ENCODE measurements at places on chromosomes 2 and 18.

DNA sequence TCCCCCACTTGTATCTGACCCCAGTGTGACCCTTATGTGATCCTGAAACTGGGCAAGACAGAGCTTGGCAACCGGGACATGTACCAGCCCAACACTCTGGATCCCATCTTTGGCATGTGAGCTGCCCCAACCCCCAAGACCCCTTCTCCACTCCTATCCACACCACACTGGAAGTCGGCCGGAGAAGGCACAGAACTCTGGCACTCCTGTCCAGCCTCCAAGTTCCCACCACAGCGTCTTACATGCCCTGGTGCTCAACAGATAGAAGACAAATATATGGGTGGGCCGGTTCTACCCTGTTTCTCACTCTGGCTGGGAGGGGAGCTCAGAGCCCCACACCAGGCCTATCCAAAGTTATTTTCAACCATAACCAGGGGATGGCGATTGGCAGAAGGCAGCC is 40.8 kb downstream of the LMAN2L start:
- no peak for DNase-seq

- no peak for DNase-seq
Measured at GRCh38 chr2:233371641-233372040, 17.3 kb downstream of the DGKD start.

DNA sequence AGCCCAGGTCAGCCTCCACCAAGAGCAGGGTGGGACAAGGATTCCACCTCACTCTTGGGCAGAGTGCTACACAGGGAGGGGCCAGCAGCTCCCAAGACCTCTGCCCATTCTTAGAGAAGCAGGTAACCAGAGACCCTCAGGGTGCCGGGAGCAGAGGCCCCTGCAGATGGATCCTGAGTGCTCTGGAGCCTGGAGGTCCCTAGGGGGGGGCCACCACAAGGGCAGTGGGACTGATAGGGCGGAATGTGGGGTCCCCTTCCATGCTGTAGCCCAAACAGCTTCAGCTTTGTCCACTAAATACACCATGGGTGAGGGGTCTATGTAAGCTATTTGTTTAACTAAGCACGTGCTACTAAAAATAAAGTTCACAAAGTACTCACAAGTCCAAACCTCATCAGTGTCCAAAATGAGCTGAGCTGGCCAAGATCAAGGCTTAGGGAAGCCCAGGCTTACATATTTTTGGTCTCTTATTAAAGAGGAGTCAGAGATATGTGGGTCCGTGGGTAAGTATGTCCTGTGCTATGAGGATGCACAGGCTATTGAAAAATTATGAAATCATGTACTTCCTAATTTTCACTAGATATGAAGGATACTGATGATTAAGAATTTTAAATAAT is 21.5 kb upstream of the GPC1 start:
- DNase-seq, result no peak

DNA sequence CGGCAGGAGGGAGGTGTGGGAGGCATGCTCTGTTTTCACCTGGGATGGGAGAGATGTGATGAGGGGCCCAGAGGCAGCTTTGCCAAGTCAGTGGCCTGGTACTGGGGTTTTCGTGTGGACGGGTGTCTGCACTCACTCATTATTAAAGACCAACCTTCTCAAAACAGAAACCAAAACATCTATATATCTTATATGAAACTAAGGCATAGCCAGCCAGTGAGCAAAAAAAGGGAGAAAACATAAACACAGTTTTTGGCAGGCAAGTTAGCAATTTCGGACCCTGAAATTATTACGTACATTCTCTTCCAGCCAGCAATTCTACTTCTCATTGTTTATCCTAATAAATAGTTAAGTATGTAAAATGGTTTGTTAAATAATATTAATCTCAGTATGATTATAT is 181.1 kb upstream of the SMAD2 start:
- DNase-seq, result no peak

DNA sequence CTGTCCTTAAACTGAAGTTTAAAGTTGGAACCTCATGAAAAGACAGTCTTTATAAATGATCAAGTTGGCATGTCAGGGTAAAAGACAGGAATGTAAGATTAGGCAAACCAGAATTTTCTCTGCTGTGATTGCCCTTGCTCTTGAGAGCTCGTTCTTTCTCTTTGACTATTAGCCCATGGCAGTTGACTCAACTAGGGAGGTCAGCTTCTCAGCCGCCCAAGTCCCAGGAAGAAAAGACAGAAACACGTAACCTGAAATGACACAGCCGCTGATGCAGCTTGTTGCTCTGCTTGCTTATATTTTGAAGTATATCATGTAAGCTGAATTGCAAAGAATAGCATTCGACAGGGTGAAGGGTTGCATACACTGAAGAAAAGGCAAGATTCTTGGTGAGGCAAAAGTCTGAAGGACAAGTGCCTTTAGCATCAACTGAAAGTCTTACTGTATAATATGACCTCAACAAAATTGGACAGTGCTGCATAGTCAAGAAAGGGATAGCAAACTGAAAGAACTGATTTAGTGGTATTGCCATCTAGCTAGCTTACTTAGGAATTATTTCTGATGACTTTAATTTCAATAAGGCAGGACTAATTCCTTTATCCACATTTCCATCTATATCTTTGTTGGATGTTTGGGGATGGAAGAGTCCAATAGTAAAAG is 54.7 kb downstream of the ARHGAP15 start:
- DNase-seq, result no peak

- DNase-seq, result no peak
Measured at GRCh38 chr2:17270894-17271293, 247.3 kb downstream of the RAD51AP2 start.

DNA sequence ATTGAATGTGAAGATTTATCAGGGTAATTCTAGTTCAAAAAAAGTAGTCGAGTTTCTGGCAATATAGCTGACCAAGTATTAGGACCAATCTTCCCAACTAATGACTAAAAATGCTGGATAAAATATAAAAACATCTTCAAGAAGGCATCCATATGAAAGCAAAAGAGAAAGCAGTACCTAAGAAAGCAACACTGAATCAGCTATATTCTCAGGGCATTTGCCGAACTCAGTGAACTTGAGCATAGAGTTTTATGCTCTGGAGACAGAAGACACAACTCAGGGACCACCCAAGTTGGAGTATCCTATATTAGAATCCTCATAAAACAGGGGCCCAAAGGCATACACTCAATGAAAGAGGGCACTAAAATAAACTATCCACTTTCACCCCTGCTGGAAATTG is 103.7 kb upstream of the HNRNPA3 start:
- no peak for DNase-seq

DNA sequence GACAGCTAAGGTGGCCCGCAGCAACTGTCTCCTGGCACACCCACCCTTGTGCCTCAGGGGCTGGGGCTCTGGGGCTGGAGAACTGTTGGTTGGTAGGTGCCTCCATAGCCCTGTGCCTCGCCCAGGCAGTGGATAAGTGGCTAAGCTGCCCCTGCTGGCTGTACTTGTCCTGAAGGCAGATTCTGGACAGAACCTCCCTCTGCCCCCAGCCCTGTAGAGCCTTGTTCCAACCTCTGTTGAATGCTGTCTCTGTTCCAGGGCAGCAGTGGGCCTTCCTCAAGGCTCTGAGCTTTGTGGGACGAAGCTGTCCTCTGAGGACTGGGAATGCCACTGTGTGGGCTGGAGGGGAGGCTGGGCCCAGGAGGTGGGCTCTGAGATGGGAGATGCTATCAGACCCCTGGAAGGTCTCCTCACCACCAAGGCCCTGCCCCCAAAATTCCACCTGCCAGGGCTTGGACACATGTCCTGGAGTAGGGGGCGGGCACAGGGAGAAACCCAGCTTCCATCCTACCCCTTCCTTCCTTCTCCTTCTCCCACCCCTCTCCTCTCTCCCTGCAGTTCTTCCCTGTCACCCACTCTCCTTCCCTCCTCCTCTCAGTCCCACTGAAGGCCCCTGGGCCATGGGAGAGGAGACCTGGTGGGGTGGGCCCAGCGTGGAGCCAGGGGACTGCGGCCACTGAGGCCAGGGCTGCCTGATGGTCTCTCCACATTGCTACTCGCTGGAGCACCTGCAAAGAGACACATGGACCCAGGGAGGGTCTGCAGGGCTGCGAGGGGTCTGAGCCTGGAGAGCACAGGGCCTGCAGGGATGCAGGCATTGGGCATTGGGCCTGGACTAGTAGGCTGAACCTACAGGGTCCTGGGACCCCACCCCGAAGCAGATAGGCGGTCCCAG is 1.7 kb upstream of the PDCD1 start:
- no peak for DNase-seq

DNA sequence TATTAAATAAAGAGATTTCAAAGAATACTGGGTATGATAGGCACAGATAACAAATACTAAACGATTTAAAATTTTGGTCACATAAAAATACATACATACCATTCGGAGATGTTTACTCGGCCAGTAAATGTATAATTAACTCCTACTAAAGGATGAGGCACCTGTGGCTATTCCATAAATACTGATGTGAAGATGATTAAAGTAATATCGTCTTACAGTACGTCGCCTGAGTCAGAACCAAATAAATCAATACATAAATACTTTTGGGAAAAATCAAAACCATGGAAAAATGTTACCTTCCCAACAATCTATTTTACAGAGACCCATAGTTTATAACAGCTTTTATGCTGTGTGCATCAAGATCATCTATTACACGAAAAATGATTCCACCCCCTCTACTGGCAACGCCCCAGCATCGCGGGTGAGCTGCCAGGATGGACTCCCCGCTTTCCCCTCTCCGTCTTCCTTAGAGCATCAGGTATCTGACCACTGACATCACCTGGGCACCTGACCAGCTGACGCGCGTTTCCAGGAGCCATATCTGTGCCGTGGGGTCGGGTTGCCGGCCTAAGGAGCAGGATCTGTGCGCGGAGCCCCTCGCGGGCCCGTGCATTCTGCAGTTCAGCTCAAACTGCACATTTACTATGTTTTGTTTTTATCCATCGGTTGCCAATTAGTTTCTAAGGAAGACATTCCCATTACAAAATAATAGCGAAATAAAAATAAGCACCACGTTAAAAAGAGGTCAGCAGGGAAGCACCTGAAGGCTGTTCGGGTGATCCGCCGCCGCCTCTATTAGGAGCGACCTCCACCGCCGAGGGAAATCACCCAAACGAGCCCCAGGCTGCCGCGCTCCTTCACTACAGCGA is 901 bp downstream of the ICA1L start:
- peak; percentile 86 for DNase-seq

GRCh38 chr2:198890490-198890889 is 567.2 kb downstream of the SATB2 start:
- DNase-seq, result no peak

DNA sequence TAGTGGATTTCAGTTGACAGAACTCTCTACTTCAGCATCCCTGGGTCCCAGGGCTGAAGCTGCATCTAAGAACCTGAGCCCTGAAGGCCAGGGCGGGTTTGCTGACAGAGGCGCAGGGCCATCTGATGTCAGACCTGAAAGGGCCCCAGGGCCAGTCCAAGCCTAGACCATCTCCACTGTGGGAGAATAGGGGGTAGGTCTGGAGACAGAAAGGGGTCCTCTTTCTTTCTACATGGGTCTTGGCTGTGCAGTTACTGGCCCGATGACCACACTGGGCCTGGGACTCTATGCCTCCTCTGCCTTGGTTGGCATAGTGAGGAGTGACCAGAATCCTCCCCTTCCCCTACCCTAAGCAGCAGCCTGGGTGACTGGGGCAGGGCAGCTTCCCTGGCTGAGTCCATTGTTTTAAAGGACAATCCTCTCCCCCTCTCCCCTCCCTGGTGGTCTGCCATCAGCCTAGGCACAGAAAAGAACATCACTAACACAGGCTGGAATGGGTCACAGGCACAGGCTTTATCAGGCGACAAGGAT is 34.5 kb downstream of the HS1BP3 start:
- DNase-seq, result no peak

- DNase-seq, result no peak
Measured at GRCh38 chr18:69494841-69495240, 94.2 kb downstream of the DOK6 start.

GRCh38 chr2:14524803-14525080 is 107.8 kb upstream of the LRATD1 start:
- no peak for DNase-seq

DNA sequence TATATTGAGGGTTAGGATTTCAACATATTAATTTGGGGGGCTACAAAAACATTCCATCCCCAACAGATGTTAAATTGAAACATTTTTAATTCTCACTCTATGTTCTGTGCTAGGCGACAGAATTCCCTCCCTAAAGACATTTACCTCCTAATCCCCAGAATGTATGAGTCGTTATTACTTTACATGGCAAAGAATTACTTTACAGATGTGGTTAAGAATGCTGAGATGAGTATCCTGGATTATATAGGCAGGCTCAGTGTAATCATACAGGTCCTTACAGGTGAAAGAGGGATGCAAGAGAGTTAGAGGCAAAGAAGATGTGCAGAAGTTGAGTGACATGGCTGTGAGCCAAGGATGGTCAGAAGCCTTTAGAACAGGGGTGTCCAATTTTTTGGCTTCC is 974.1 kb upstream of the ACVR2A start:
- DNase-seq, result no peak

GRCh38 chr2:157777427-157777826 is 98.7 kb downstream of the ACVR1 start:
- no peak for DNase-seq

- no peak for DNase-seq
Measured at GRCh38 chr2:49931241-49931640, 776.9 kb upstream of the FSHR start.

- no peak for DNase-seq
Measured at GRCh38 chr2:27839022-27839618, 51.1 kb downstream of the RBKS start.

DNA sequence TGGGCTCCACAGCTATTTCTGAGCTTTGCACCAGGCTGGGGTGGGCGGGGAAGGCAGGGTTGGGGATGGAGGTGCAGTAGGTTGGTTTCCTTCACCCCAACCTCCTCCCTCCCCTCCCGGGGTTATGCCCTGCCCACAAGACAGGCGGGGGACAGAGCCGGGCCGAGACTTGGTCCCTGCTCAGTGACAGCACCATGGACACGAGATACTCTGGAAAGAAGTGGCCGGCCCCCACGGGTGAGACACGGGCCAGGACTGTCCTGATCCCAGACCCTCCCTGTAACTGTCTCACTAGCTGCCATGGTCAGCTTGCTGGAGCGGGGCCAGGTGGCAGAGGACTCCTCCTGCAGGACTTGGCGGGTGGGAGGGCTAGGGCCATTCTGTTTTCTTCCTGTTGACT is 59.7 kb downstream of the DYSF start:
- no peak for DNase-seq

- DNase-seq, result no peak
Measured at GRCh38 chr2:43424262-43425207, 171.3 kb downstream of the THADA start.

- no peak for DNase-seq
Measured at GRCh38 chr2:12227941-12228608, 481.6 kb downstream of the LPIN1 start.

- DNase-seq, result no peak
Measured at GRCh38 chr2:29878898-29879297, 42.5 kb downstream of the ALK start.

DNA sequence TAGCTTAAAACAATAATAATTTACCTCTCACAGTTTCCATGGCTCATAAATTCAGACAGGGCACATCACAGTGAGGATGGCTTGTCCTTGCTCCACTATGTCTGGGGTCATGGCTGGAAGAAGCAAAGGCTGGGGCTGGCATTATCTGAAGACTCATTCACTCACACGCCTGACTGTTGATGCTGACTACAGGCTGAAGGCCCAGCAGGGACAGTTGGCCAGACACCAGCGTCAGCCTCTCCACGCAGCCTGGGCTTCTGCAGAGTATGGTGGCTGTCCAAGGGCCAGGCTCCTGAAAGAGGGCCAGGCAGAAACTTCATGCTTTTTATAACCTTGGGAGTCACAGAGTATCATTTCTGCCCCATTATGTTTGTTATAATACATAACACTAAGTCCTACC is 33.4 kb downstream of the YPEL5 start:
- no peak for DNase-seq
